ENCODE measurements at places on chromosomes 4 and X. TPM values are rescaled to one million over a fixed set of nuclear protein-coding genes. Genes with fewer than 3 reads are reported as not detected.

GRCh38 chr4:5526080-5526846, 182.1 kb downstream of the EVC2 start:
- no peak overlapping the region for H3K27ac ChIP-seq
- H3K27me3 ChIP-seq = no peaks in the 10 kb centered on the region
- H3K4me3 ChIP-seq = no peak overlapping the region
- H3K4me1 ChIP-seq = peaks cover 6% of the 10 kb centered on the region

GRCh38 chrX:39822133-39822748, 275.5 kb downstream of the BCOR start:
- H3K4me1 ChIP-seq = peaks cover 4% of the 10 kb centered on the region
- no peak overlapping the region for H3K27ac ChIP-seq
- H3K4me3 ChIP-seq = no peak overlapping the region

The NXF2 gene
- total RNA-seq = not detected

- H3K36me3 ChIP-seq = no peaks in the 10 kb centered on the region
- H3K4me1 ChIP-seq = peaks cover 6% of the 10 kb centered on the region
- H3K27me3 ChIP-seq = no peaks in the 10 kb centered on the region
- no peak for DNase-seq
These were observed 212.1 kb downstream of the CHIC2 start for GRCh38 chr4:53852343-53852742.

DNA sequence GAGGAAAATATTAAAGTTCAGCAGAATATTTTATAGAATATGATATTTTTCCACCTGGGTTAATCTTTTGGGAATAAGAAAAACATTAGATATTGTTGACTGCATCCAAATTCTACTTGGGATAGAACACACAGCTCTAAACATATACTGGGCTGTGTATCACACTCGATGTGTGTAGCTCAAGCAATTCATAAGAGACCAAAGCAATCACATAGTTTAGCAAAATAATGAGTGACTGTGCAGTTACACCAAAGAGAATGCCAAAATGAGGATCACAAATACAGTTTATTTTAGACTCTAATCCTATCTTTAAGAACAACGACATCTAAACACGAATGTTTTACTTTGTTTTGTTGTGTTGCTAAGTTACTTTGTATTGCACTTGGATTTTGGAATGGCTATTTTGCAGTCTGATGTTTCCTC, 101.2 kb downstream of the CBR4 start:
- H3K4me3 ChIP-seq = no peak overlapping the region
- H3K27ac ChIP-seq = no peak overlapping the region
- no peaks in the 10 kb centered on the region for H3K27me3 ChIP-seq
- no peaks in the 10 kb centered on the region for H3K4me1 ChIP-seq
- H3K36me3 ChIP-seq = peaks cover under 1% of the 10 kb centered on the region

DNA sequence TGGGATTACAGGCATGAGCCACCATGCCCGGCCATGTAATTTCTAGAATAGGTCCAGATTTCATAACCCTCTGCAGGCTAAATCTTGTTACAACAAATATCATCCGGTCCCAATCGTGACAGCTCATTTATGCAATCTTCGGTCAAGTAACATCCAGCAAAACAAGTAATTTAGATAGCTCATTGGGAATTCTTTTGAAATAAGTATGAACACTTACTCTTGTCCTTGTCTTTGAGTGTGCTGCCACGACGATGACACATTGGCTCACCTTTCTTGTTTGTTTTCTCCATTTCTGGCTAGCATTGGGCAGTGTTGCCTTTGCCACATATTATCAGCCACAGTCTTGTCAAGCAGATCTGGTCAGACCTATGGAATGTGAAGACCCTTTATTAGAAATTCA, 92.0 kb downstream of the PHEX start:
- no peaks in the 10 kb centered on the region for H3K27me3 ChIP-seq
- H3K36me3 ChIP-seq = no peaks in the 10 kb centered on the region
- no peaks in the 10 kb centered on the region for H3K4me1 ChIP-seq
- no peak overlapping the region for H3K27ac ChIP-seq
- DNase-seq = no peak
- H3K4me3 ChIP-seq = no peak overlapping the region

The GABRB1 gene
- 0.79 TPM for total RNA-seq

The OPHN1 gene
- 9.5 TPM for total RNA-seq

DNA sequence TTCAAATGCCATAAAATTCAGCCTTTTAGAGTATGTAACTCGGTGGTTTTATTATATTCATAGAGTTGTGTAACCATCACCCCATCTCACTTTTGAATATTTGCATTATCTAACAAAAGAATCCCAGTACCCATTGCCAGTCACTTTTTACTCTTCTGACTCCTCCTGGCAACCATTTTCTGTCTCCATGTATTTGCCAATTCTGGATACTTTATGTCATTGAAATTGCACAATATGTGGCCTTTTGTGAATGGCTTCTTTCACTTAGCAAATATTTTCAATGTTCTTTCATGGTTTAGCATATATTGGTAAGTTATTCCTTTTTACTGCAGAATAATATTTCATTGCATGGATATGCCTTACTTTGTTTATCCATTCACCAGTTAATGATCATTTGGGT, 79.9 kb downstream of the SLIT2 start:
- H3K27me3 ChIP-seq = no peaks in the 10 kb centered on the region
- no peaks in the 10 kb centered on the region for H3K36me3 ChIP-seq
- H3K27ac ChIP-seq = no peak overlapping the region
- H3K4me3 ChIP-seq = no peak overlapping the region
- no peaks in the 10 kb centered on the region for H3K4me1 ChIP-seq

The STS gene
- total RNA-seq = 13.4 TPM

The CRMP1 gene
- total RNA-seq = 0.66 TPM

- H3K27ac ChIP-seq = no peak overlapping the region
- H3K36me3 ChIP-seq = no peaks in the 10 kb centered on the region
- no peaks in the 10 kb centered on the region for H3K27me3 ChIP-seq
- no peak overlapping the region for H3K4me3 ChIP-seq
- no peak for DNase-seq
These were observed 76.1 kb upstream of the STS start for GRCh38 chrX:7071390-7071789.

The PITX2 gene
- total RNA-seq = 3.2 TPM
